ENCODE measurements at places on chromosomes 13 and 19.
A peak's percentile ranks its signal among the peaks of the same experiment; 100 is the strongest.

- peak; percentile 45 for DNase-seq
These were observed 514 bp downstream of the PCID2 start for GRCh38 chr13:113207890-113208420.

DNA sequence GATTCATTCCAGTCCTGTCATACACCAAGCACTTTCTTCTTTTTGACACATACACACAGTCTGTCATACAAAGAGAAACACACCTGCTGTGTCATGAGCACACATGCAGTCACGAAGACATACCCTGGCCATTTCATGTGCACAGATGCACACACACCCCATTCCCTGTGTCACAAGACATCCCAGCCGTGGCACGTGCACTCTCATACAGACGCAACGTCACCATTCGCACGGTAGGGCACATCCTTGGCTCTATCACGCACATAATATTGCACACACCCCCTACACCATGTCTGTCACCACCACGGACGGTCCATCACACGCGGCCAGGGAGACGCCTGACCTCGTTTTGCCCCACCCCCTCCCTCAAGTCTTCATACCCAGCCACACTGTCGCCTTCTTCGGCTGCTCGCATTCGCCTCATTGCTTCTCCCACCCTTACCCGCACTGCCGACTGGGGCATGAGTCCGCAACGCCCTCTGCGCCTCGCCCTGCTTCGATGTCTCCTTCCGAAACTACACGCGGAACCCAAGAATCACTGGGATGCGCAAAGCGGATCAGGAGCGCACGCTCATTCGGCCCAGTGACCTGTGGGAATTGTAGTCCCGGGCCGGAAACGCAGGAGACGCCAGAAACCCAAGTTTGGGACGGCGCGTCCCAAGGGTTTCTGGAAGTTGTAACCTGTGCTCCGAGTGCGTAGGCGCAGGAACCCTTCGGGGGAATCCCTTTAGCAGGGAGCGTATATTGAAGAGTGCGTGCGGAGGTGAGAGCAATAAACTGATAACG, 6.8 kb upstream of the ZNF283 start:
- no peak for DNase-seq

- no peak for DNase-seq
These were observed 140.2 kb downstream of the ZNF536 start for GRCh38 chr19:30512176-30513081.

GRCh38 chr19:45137179-45137761, 23.5 kb downstream of the NKPD1 start:
- DNase-seq, result peak; percentile 62

DNA sequence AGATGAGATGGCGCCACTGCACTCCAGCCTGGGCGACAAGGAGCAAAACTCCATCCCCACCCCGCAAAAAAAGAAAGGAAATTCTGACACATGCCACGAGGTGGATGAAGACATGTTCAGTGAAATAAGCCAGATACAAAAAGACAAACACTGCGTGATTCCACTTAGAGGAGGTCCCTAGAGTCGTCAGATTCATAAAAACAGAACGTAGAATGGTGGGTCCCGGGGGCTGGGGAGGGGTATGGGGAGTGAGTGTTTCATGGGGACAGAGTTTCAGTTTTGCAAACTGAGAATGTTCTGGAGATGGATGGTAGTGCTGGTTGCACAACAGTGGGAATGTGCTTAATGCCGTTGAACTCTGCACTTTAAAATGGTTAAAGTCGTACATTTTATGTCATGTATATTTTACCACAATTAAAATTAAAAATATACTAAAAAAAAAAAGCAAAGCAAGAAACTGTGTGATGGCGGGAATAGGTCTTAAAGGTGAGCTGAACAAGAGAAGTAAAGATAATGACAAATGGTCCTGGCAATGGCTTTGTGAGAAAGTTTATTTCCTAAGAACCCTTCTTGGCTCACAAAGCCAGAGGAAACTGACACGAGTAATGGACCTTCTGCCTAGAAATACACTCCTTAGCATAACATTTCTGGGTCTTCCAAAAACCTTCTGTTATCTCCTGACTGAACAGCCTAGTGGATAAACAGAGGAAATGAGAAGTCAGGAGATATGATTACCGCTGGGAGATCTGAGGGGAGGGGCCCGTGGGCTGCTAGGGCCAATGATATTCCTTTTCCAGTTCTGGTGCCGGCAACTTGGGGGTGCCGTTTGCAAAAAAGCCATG, 4.2 kb upstream of the SPC24 start:
- no peak for DNase-seq

DNA sequence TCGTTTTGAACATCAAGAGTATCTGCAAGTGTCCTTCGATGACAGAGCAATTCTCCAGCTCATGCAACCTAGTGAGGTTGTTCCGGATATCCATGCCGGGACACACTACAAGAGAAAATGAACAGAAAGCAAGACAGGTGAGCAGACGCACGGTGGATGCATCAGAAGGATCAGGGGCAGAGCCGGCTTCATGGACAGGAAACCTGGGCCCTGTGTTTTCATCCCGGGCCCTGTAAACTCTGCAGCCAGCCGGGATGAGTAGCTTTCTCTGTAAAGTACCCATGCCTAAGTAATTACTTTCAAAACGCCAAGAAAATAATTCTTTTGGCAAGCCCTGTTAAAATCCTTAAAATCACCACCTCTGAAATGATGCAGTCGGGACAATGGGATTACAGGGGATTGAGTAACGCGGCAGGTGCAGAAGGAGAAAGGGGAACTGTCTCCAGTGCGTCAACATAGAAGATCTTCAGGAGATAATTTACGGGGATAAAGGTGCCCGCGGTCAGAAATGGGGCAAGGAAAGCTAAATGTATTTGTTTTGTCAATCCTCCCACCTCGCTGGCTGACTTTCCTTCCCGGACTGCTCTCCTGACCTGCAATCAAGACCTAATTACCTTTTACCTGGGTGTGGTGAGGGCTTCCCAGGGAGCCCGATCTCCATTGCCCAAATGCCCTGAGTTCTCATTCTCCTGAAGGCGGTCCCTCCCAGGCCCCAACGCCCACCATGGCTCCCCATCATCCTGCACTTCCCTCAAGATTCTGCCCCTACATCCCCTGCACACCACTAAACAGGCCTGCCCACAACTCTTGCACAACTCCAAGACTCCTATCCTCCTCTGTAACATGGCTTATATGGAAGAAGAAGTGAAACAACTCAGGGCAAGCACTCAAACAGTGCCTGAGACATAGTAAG, 26.2 kb downstream of the INSR start:
- DNase-seq, result no peak

- no peak for DNase-seq
These were observed 113.1 kb upstream of the FNDC3A start for GRCh38 chr13:48862572-48862971.
